COR-L47 (cell line): ENCODE measurements at places on chromosomes 7 and 10.

GRCh38 chr10:95394161-95394880 is 103.5 kb upstream of the PDLIM1 start:
- no peak for DNase-seq

GRCh38 chr7:30159698-30160143 is 24.9 kb downstream of the MTURN start:
- DNase-seq = no peak

- no peak for DNase-seq
Measured at GRCh38 chr10:102485093-102485784, 17.3 kb downstream of the ACTR1A start.

DNA sequence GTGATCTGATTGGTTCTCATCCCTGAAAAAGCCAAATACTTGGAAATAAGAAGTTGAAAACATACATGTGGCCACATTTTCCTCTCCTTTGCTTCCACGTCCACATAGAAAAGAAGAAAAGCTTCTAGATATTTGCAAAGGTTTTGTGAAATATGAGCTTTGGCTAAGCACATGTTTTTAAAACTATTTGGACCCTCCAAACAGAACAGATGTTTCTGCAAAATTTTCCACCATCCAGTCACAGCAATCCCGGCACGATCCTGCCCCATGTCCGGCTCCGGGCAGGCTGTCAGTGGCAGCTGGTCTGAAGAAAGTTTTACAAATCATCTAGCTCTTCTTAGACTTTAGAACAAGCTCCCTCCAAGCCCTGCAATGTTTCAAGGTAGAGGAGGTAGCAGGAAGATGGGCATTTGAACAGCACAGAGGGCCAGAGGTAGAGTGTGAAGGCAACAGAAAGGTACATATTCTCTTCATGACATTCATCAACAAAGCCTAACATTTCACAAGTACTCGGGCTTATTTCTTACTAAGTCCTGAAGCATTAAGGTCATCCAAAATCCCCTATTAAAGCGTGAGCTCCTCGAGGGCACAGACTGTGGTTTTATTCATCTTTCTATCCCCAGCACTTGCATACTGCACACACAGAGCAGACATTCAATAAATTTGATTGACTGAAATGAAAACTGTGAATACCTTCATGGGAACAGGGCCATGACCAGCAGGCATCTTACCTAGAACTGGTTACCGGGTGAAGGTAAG is 110.1 kb downstream of the JAZF1 start:
- DNase-seq = no peak

GRCh38 chr10:31668326-31668725 is 260.3 kb downstream of the ARHGAP12 start:
- no peak for DNase-seq

DNA sequence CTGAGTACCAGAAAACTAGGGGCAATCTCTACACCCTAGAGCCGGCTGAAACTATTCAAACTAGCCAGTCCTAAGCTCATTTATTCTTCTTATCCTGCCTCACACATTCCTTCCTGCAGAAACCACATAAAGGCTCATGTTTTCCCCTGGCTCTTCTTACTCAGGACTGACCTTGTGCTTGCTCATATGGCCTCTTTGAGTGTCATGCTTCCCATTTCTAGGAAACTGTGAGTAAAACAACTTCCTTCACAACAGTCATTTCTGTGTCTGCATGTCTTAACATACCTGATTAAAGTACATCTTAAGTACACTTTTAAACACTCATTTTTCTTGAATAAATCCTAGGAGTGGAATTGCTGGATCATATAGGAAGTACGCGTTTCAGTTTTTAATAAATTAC is 52.3 kb upstream of the KIAA1217 start:
- DNase-seq = no peak

DNA sequence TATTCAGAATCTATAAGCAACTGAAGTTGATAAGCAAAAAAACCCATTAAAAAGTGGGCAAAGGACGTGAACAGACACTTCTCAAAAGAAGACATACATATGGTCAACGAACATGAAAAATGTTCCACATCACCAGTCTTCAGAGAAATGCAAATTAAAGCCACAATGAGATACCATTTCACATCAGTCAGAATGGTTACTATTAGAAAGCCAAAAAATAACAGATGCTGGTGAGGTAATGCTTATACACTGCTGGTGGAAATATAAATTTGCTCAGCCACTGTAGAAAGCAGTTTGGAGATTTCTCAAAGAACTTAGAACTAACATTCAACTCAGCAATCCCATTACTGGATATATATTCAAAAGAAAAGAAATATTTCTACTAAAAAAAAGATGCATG is 332.8 kb upstream of the PLXDC2 start:
- no peak for DNase-seq

- no peak for DNase-seq
Measured at GRCh38 chr7:117296066-117296465, 26.8 kb downstream of the WNT2 start.

DNA sequence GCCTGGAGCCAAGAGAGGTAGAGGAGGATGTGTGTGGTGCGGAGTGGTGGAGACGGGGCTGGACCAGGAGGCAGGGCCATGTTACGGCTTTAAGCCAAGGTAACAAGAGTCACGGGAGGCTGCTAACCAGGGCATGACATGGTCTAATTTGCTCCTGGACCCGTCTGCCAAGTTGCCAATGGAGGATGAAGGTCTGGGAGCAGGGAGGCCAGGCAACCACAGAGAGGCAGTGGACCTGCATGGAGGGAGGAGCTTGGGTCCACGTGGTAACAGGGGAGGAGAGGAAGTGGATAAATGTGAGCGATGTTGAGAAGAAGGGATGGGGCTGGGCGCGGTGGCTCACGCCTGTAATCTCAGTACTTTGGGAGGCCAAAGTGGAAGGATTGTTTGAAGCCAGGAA is 31.0 kb downstream of the SRRM3 start:
- DNase-seq = no peak

GRCh38 chr10:119656760-119657159 is 5.6 kb downstream of the BAG3 start:
- no peak for DNase-seq

- DNase-seq = no peak
Measured at GRCh38 chr10:61791216-61791615, 110.3 kb upstream of the ARID5B start.

DNA sequence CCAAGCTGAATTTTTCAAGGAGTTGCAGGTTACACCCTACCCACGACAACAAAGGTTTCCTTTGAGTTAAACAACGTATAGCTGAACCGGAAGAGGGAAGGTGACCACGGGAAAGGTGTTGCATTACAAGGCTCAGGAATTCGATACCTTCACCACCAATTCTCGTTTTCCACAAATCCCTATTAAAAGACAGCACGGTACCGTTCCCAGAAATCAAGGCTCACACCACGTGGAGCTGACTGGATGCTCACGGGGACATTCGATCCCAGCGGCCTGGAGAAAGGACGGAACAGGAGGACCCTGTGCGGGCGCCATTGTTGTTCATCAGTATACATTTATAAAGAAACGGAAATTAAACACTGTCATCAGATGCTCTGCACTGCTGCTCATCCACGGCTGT is 56.4 kb downstream of the CTBP2 start:
- DNase-seq = no peak

DNA sequence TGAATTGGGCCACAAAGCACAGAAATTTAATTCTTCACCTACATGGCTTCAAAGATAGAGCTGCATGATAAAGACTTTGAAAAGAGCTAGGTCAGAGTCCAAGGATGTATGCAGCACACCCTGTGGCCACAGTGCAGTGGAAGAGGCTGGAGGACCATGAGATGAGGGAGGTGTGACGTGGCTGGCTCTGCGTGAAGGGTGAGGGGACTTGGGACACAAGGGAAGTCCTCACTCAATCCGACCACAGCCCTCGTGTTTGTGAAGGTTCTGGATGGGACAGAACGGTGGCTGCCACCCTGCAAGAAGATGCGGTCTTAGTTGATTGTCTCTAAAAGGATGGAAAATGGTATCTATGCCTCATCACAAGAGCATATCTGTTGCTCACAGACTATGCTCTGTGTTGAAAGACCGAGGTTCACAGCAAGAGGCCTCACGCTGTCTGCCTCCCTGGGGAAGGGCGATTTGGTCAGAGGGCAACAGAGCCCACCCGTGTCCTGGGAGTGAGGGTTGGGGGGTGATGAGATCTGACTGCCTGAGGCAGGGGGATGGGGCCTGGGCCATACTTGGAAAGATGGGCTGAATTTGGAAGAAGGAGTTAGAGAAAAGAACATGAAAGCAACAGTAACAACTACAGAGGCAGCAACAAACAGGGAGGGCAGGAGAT is 174.4 kb upstream of the SHH start:
- DNase-seq = no peak

GRCh38 chr10:73810735-73811465 is 498 bp downstream of the NDST2 start:
- DNase-seq = no peak

GRCh38 chr7:44385434-44386138 is 60.2 kb upstream of the CAMK2B start:
- DNase-seq = no peak

- DNase-seq = no peak
Measured at GRCh38 chr7:112093409-112093808, 112.8 kb downstream of the DOCK4 start.

GRCh38 chr7:156625580-156625979 is 15.0 kb upstream of the RNF32 start:
- DNase-seq = no peak

DNA sequence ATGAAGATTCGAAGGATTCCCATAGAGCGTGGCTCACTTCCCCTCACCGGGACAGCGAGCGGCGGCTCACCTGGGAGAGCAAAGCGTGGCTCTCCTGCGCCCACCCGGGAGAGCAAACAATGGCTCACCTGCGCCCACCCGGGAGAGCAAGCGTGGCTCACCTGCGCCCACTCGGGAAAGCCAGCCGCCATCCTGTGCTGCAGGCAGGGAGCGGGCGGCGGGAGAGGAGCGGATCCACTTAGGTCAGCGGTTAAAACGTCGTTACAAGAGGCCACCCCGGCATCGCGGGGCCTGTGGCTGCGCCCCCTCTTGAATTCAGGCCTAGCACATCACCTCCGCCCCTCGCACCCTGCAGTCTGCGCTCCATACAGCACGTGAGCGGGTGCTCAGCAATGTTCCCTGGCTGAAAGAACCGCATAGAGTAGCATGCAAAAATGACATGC is 461 bp upstream of the FIGNL1 start:
- no peak for DNase-seq

GRCh38 chr7:1290026-1290678 is 57.5 kb downstream of the UNCX start:
- DNase-seq = peak; percentile 90

DNA sequence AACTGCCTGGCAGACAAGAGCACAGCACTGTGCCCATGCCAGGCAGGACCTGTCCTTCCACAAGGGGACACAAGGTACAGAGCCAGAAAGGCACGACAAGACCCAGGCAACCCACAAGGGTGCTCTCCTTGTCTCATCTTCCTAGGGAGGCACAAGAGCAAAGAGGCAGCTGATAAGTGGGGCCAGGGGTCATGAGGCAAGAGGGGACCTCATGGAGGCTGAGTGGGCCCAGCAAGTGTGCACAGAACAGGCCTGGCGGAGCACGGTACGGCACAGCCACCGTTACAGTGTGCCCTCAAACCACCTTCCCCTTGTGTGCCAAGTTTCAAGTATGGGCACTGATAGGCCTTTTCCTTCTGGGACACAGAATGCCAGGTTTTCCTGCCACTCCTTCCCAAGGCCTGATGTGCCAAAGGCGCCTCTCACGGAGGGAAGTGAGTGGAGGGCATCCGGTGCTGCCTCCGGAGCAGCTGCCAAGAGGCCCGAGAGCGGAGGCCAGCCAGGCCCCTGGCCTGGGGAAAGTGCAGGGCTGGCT is 75.6 kb downstream of the FAM53B start:
- no peak for DNase-seq

GRCh38 chr10:102188298-102188940 is 36.2 kb downstream of the NOLC1 start:
- no peak for DNase-seq

GRCh38 chr7:372932-373791 is 83.2 kb downstream of the FOXL3 start:
- DNase-seq = no peak

DNA sequence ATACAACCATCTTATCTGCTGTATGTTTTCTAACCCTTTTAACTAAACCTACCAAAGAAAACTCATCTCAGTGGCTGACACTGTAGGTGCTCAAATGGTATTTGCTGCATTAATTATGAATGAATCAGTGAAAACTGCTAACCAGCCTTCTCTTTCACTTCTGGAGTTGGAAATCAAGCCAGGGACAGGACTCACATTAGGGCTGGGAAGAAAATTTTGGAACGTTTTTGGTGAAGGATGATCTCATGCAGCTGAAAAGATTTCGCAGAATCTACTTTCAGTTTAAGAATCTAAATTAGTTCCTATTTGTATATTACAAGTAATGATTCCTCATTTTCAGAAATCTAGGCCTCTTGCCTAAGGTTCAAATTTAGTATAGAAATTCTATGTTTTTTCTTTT is 12.9 kb downstream of the MTPN start:
- no peak for DNase-seq

GRCh38 chr10:126402721-126403695 is 14.7 kb upstream of the ADAM12 start:
- DNase-seq = no peak

- DNase-seq = no peak
Measured at GRCh38 chr7:76354981-76355730, 3.6 kb downstream of the YWHAG start.

DNA sequence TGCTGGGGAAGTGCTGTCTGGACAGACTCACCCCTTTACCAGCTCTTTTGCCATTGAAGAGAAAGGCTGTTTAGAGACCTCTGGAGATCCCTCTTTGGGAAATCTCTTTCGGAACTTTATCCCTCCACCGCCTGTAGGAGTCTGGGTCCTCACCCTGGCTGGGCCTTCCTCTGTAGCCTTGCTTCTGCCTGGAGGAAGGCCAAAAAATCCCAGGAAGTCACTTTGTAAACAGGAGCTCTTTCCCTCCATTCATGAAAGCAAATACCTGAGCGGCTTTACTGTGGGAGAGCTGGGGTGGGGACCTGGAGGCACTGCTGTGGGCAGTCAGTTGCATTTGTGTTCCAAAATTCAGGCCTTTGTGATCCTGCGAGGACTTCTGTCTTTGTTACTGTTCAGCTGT is 126.2 kb downstream of the KLF6 start:
- DNase-seq = peak; percentile 18

GRCh38 chr7:43856996-43857395 is 12.3 kb downstream of the MRPS24 start:
- no peak for DNase-seq

DNA sequence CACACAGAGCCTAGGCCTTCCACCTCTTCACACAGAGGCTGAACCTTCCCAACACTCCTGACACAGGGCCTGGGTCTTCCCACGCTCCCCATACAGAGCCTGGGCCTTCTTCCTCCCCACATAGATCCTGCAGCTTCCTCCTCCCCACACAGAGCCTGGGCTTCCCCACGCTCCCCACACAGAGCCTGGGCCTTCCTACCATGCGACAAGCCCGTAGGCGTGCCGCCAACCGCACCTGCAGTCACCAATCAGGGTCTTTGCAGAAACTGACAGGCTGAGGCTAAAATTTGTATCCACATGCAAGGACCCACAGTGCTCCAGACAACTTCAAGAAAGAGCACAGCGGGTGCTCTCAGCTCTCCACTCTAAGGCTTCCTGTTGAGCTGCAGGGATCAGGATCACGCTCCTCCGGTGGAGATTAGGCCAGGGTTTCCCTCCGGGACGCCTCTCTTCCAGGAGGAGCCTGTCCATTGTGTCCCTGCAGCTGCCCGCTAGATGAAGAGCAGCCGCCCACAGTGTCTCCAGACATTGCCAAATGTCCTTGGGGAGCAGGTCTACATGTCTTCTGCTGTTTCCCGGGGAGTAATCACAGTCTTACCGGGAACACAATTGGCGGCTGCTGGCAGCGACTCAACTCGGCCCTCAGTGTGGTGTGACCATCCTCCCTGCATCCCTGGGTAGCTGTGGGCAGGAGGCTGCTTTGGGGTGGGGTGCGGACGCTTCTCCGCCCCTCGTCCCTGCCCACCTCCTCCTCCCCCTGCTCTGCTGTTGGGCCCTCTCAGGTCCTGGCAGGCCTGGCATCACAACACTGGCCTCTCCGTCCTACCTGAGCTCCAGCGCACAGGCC is 9.7 kb downstream of the CFAP46 start:
- no peak for DNase-seq
